Right renal pelvis (tissue), 4 donors: ENCODE measurements at places on chromosomes 3 and 15. TPM values are rescaled to one million over a fixed set of nuclear protein-coding genes. Genes with fewer than 3 reads are reported as not detected.
A peak's percentile ranks its signal among the peaks of the same experiment; 100 is the strongest.

GRCh38 chr3:6602329-6602728 is 258.6 kb upstream of the GRM7 start:
- DNase-seq, result no peak

DNA sequence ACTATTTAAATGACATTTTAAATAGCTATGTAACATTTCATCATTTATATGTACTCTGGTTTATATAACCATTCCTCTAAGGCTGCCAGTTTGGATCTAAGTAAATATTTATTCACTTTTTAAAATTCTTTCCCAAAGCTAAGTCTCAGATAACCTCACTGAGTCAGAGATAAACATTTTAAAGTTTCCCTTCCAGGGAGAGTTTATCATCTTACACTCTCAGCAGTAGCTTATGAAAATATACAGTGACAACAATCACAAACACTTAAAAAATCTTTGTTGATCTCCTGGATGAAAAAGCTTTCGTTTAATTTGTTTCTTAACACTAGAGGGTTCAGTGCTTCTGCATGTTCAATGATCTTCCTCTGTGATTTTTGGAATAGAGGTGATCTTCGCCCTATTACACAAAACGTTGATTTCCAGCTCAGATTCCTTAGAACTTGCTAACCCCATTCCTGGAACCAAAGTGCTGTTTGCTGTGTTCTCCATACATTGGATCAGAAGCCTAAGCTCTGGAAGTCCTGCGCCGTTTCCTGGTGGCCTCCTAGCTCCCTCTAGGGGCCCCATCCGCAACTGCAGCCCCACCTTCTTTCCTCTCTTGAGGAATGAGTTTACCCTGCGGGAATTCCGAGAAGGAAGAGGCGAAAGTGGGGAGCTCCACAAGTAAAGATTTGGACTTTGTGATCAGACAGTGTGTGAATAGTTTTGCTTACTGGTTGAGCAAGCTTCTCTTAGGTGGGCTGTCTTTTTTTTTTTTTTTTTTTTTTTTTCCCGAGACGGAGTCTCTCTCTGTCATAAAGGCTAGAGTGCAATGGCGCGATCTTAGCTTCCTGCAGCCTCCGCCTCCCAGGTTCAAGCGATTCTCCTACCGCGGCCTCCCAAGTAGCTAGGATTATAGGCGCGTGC is 29.3 kb upstream of the SACM1L start:
- no peak for DNase-seq

DNA sequence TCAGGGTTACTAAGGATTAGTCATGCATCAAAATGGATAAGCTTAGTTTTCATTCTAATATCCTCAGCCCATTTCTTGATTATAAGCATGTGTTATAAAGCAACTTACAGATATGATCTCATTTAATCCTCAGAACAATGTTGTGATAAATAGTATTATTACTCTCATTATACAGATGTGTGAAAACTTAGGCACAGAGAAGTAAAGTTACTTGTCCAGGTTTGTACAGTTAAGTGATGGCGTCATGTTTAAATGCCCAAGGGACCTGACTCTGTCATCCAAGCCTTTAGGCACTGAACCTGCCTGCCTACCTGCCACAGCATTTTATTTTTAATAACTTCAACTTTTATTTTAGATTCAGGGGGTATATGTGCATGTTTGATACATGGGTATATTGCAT is 472.9 kb upstream of the SEMA6D start:
- no peak for DNase-seq

DNA sequence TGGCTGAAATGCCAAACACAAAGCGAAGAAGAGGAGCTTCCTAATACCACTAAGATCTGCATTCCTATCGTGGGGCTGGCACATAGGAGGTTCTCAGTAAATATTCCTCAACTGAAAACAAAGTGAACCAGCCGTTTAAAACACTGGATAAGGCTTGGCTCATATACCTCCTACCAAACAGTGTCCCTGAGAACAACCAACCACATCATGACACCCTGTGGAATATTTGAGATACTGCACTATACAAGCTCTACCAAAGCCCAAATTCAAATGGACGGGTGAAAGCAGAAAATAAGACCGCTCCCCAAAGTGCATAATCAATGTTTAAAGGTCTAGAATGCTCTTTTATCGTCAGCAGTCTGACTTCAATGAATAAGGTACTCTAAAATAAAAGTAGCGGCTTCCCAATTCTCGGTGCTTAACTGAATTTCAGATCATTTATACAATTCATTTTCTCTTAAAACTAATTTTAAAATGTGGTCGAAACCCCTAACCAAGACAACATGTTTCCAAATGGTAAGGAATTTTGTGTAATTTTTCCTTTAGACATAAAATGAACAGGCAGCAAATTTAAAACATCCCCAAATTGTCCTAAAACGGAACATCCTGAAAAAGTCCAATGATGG is 425.8 kb downstream of the ERC2 start:
- peak; percentile 46 for DNase-seq

GRCh38 chr15:36748366-36749115 is 169.1 kb downstream of the CDIN1 start:
- peak; percentile 76 for DNase-seq

DNA sequence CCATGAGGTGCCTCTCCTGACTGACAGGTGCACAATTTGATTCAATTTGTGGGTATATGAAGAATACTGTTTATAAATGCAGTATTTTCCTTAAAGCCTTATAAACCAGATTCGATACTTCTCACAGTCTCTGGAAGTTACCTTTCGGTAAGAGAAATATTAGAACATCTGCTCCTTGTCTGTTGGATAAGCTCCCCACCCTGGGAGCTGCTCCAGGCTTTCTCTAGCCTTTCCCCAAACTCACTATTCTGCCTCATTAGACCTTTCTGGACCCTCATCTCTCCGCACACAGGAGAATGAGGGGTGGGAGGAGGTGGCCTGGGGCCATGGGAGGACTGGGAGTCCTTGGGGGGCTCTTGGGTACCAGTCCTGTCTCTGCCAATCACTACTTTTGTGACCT is 59.8 kb upstream of the TBC1D21 start:
- DNase-seq, result no peak

The SKOR1 gene
- 0.51 TPM for polyA plus RNA-seq

The WDR72 gene
- 73.1 TPM for polyA plus RNA-seq

The SLC38A3 gene
- 9.6 TPM for polyA plus RNA-seq
